SK-N-SH (cell line): ENCODE measurements at places on chromosomes 7 and 10. TPM values are rescaled to one million over a fixed set of nuclear protein-coding genes. Genes with fewer than 3 reads are reported as not detected.

DNA sequence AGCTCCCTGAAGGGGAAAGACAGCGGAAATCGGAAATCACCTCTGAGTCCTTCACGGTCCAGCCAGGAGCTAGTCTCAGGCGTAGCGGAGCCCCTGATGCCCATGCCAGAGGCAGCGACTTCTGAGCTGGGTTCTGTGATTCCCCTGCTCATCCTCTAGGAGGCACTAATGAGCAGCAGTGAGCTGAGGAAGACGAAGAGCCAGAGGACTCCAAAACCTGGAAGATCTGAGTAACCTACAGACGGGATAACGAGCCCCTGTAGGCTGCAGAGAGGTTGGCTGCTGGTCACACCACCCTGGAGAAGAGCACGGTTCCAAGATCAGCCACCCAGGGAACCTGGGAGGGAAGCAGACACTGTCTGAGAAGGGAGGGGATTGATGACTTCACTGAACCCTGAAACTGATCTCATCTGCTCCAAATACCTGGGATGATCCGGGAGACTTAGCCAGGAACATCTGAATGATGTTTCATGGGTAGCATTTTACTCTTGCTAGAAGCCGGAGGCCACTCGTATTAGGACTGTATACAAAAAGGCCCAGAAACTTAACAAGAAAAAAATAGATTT is 304.1 kb downstream of the PAXIP1 start:
- DNase-seq: peak; percentile 45

GRCh38 chr10:124648738-124649137 is 95.4 kb downstream of the FAM53B start:
- DNase-seq: peak; percentile 94

DNA sequence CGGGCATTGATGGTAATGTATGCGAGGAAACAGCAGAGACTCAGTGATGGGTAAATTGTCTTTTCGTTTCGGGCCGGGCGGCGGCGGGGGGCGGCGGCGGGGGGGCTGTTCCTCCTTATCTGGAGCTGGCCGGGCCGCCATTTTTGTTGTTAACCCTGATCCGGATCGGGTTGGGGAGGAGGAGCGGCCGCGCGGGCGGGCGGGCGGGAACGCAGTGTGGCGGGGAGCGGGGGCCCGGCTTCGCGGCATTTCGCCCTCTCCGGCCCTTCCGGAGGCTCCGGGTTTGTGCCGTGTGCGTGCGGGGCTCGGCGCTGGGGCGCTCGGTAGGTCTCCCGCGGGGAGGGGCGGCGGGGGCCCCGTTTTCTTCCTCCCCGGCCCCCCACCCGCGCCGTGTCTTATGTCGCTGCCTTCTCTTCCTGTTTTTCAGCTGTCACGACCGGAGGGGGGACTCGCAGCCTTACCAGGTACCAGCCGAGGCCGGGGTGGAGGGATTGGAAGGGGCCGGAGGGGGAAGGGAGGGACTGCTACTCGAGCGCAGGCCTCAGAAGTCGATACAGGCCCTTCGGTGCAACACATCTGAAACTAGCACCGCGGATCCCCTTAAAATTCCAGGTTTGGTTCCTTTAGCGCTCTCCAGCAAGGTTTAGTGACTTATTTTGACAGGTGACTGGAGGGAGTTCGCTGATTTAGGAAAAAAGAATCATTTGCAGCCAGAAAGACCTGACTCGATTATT is 820 bp downstream of the WAC start:
- peak; percentile 83 for DNase-seq

GRCh38 chr7:128073671-128074310 is 42.6 kb upstream of the LRRC4 start:
- DNase-seq: no peak

- DNase-seq: no peak
Measured at GRCh38 chr10:27794157-27794556, 48.5 kb upstream of the MKX start.

GRCh38 chr10:93766918-93767317 is 9.2 kb downstream of the LGI1 start:
- DNase-seq: no peak

- no peak for DNase-seq
Measured at GRCh38 chr10:128063736-128064107, 62.5 kb downstream of the MKI67 start.

DNA sequence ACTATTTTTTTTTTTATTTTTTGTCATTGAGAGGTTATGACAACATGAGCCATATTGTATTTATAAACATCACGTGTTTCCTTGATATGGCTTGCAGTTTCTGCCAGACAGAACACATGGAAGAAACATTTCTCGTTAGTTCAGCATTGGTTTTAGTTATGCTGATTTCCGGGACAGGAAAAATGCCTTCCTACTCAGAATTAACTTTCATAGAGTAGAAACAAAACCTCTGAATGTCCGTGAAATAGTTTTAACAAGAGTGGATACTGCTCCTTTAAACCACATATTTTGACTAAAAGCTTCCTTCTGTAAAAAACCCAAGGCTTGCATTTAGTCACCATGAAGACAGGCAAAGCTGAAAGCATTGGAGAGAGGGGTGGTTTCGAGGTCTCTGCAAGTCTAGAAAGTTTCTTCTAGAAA is 240.4 kb downstream of the KIAA1217 start:
- DNase-seq: no peak

DNA sequence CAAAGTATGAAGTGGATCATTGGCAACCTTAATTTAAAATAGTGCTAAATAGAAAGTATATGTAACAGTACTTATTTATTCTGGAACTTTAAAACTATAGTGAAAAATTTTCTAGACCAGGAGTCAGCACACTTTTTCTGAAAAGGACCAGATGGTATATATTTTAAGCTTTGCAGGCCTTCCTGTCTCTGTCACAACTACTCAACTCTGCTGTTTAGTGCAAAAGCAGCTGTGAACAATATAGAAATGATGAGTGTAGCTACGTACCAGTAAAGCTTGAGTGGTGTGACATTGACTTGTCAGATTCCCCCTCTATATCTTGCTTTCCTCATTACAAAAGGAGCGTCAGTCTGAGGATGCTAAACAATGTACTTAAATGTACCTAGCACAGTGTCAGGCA is 88.1 kb upstream of the IGFBP3 start:
- DNase-seq: no peak

DNA sequence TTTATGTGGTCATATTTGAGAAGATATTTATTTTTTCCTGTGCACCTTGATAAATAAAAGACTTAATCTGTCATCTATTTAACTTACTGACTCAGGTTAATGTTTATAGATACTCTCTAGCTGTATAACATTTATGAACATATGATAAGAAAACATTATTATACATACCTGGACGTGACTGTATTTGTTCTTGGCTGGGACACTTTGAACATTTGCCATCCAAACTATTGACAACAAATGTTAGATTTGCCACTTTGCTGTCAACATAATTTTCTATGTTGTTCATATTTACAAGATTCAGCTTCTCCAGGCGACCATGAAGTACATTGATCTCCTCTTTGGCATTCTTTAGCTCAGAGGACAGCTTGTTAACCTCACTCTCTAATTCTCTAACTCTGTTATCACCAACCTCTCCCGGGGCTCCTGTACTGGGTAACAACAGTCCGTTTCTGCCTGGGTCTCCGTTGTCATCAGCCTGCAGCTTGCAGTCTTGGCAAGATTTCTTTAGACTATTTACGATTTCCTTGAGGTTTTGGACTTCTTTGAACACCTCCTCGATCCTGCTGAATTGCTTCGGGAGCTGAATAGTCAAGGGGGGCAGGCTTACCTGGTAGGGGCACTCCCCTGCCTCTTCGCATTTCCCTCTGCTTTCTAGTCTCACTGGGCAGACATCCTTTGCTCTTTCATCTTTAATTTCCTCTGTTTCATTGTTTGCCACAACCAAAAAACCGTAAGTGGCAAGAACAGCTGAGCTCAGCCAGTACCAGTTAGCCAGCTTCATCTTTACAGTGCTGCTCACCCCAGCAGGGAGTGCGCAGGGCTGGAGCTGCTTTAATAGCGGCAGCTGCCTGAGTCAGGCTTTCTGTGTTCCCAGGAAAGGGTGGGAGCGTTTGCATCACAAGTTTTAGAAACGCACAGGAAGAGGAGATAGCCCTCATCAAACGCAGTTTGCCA is at the start of gene FGL2:
FGL2 (minus strand) TSS at position 807 of the 954 bp plus-strand sequence; CDS start at position 781, 26 bp downstream.
- DNase-seq: no peak

SEC31B gene
- polyA plus RNA-seq: 8.8 and 15.5 TPM in 2 replicates

AASS gene
- 0.92 and 1.2 TPM in 2 replicates for polyA plus RNA-seq

TRIM50 gene
- polyA plus RNA-seq: not detected in 2 replicates

CALHM3 gene
- not detected in 2 replicates for polyA plus RNA-seq

FANK1 gene
- 12.3 and 13.6 TPM in 2 replicates for polyA plus RNA-seq

PDE6C gene
- polyA plus RNA-seq: not detected in 2 replicates

CFAP58 gene
- 0.38 and 0.47 TPM in 2 replicates for polyA plus RNA-seq

MSMB gene
- not detected in 2 replicates for polyA plus RNA-seq
